ENCODE measurements at places on chromosomes 13 and 19.
A peak's percentile ranks its signal among the peaks of the same experiment; 100 is the strongest.

DNA sequence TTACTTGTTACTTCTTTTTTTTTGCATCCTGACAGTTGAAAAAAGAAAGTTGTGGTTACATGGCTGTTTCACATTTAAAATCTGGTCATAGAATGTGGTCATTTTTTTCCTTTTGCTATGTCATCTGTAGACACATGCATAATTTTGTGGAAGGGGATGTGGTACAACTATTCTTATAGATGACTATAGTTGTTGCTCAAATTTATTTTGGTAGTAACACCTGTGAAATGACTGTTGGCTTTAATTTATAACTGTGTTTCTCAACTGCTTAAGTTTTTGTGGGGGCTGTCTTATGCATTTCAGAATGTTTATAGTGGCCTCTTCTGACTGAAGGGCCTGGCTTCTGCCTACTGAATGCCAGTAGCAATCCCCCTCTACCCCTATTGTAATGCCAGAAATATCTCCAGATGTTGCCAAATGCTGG lies 130.5 kb downstream of the PAN3 start:
- no peaks in the 10 kb centered on the region for H3K27me3 ChIP-seq
- H3K27ac ChIP-seq: no peak overlapping the region
- no peaks in the 10 kb centered on the region for H3K4me1 ChIP-seq
- H3K4me3 ChIP-seq: no peak overlapping the region
- H3K36me3 ChIP-seq: peaks cover 32% of the 10 kb centered on the region

DNA sequence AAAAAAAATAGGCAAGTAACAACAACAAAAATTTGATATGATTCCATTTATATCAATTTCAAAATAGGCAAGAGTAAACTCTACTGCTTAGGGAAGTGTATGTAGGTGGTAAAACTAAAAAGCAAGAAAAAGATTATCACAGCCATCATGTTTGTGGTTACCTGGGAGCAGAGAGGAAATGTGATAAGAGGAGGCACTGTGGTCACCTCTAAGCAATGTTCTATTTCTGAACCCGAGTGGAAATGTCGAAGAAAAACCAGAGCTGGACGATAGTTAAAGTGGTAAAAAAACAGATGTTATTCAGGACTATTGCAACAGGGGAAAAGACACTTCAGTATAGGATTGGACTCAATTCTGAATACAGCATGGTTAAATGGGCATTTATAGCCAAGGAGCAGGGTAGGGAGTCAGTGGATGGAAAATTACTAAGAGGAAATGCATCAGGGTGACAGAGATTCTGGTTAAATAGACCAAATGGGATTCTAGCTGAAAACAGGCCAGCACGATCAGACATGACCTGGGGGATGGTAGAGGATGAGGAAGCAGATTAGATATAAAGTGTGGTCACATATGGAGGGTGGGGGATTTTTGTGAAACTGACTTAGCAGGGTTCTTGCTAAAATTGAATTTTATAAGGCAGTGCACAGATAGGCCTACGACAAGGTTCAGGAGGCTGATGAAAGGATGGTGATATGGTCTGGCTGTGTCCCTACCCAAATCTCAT lies 6.0 kb upstream of the TEX30 start:
- no peak for DNase-seq
- H3K4me1 ChIP-seq: peaks cover under 1% of the 10 kb centered on the region
- H3K27me3 ChIP-seq: no peaks in the 10 kb centered on the region

DNA sequence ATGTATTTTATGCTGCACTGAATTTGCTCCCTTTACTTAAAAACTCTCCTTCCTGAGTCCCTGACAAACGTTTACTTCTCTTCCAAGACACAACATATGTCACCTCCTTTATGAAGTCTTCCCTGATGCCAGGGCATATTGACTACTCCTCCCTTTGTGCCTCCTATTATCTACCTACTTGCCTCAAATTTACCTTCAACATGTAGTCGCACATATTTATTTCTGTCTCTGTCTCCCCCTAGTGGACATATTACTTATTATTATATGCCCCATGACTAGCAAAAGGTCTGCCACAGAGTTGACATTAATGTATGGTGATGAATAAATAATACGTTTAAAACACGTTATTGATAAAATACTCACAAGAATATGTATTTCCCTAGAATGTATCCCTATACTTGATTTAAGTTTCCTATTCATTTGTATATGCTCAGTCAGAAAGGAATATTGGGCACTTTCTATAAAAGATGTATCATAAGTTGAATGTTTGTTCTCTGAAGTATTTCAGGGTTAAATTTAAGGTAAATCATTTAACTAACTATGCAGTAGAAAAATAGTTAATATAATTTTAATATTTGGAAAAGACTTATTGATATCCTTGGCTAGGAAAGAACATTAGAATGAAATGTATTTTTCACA lies 250.3 kb upstream of the ATXN8OS start:
- no peak overlapping the region for H3K4me3 ChIP-seq
- H3K36me3 ChIP-seq: no peaks in the 10 kb centered on the region
- DNase-seq: no peak
- H3K27me3 ChIP-seq: no peaks in the 10 kb centered on the region
- H3K4me1 ChIP-seq: no peaks in the 10 kb centered on the region
- H3K27ac ChIP-seq: no peak overlapping the region

- H3K36me3 ChIP-seq: peaks cover 23% of the 10 kb centered on the region
- H3K27me3 ChIP-seq: no peaks in the 10 kb centered on the region
- no peak for DNase-seq
- H3K27ac ChIP-seq: no peak overlapping the region
- no peak overlapping the region for H3K4me3 ChIP-seq
These were observed 91.4 kb downstream of the RBM26 start for GRCh38 chr13:79314652-79315051.

- H3K27me3 ChIP-seq: no peaks in the 10 kb centered on the region
- H3K4me3 ChIP-seq: no peak overlapping the region
- H3K4me1 ChIP-seq: peaks cover 16% of the 10 kb centered on the region
These were observed 6.3 kb downstream of the PLEKHF1 start for GRCh38 chr19:29671393-29672160.

DNA sequence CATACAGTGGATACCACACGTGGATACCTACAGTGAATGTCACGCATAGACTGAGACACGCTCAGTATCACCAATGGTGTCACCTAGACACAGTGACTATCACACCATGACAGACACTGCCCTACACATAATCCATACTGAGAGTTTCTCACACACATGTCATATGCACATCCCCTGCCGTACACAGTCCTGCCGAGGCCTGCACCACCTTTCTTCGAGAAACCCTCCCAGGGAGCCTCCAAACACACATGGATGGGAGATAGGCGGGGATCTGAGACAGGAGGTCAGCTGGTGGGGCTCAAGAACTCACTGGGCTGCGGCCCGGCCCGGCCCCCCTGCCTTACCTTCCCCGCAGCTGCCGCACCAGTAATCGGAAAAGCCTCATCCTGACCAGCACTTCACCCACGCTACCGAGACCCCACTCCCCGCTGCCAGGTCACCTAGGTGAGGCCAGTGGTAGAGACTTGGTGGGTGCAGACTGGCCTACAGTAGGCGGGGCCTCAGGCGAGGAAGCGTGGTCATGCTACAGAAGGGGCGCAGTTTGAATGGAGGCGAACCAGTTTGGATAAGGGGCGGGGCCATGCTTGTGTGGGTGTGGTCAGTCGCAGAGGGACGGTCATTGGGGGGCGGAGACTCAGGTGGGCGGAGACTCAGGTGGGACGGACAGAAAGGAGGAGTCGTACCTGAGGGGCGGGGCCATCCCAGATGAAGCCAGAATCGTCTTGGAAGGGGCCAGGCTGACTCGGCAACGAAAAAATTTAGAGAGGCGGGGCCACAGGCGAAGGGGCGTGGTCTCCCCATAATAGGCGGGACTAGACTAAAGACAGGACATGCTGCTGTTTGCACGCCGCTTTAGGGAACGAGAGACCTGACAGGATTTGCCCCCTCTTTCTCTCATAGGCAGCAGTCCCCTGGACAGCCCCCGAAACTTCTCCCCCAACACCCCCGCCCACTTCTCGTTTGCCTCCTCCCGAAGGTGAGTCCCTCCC lies 2.1 kb downstream of the MAST1 start:
- H3K36me3 ChIP-seq: no peaks in the 10 kb centered on the region
- no peaks in the 10 kb centered on the region for H3K4me1 ChIP-seq
- H3K27ac ChIP-seq: peak overlapping the region; percentile 10
- peaks cover 49% of the 10 kb centered on the region for H3K27me3 ChIP-seq

DNA sequence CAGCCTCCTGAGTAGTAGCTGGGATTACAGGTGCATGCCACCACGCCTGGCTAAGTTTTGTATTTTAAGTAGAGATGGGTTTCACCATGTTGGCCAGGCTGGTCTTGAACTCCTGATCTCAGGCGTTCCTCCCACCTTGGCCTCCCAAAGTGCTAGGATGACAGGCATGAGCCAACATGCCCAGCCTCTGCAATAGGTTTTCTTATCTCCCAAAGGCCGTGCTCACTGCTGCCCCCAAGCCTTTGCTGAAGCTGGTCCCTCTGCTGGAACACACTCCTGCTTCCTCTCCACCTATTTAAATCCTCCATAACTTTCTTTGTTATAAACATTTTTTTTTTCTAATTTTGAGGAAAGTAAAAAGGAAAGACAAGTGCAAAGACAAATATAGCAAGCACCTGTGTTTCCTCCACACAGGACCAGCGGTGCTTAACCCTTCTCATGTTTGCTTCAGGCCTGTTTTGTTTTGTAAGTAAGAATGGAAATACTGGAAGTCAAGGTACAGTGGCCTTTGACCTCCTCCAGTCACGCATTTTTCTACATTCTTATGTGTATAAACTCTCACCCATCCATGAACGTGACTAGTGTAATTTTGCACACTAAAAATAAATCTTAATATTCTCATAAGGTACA lies 14.5 kb upstream of the TNFAIP8L1 start:
- H3K36me3 ChIP-seq: no peaks in the 10 kb centered on the region
- no peaks in the 10 kb centered on the region for H3K4me1 ChIP-seq
- H3K4me3 ChIP-seq: no peak overlapping the region
- no peaks in the 10 kb centered on the region for H3K27me3 ChIP-seq

DNA sequence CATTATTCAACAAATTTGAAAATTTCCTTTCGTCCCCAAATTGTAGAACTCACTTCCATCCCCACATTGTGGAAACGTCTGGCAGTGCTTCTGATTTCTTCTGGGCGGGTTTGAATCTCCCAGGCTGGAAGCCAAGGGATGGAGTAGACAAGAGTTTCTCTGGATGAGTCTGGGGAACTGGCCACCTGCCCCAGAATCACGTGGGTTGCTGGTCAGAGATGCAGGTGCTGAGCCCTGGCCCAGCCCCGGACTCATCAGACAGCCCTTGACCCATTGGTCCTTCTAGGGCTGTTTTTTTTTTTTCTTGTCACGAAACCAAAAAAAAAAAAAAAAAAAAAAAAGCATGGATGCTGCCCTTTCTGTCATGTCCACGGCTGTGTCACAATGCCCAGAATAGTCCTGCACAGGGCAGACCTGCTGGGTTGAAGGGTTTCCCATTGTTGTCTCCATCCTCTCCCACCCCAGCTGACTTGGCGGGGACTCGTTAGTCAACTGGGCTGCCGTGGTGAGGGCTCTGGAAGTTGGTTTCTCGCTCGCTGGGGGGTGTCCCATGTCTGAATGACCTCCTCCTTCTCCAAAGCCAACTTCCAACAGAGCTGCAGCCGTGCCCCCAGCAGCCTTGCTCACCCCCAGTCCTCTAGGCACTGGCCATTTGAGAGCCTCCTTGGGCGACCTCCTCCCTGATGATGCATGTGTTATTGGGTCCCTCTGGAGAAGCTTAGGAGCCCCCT lies 12.8 kb downstream of the CHST8 start:
- H3K4me3 ChIP-seq: no peak overlapping the region
- no peaks in the 10 kb centered on the region for H3K36me3 ChIP-seq
- no peaks in the 10 kb centered on the region for H3K4me1 ChIP-seq
- H3K27ac ChIP-seq: no peak overlapping the region

DNA sequence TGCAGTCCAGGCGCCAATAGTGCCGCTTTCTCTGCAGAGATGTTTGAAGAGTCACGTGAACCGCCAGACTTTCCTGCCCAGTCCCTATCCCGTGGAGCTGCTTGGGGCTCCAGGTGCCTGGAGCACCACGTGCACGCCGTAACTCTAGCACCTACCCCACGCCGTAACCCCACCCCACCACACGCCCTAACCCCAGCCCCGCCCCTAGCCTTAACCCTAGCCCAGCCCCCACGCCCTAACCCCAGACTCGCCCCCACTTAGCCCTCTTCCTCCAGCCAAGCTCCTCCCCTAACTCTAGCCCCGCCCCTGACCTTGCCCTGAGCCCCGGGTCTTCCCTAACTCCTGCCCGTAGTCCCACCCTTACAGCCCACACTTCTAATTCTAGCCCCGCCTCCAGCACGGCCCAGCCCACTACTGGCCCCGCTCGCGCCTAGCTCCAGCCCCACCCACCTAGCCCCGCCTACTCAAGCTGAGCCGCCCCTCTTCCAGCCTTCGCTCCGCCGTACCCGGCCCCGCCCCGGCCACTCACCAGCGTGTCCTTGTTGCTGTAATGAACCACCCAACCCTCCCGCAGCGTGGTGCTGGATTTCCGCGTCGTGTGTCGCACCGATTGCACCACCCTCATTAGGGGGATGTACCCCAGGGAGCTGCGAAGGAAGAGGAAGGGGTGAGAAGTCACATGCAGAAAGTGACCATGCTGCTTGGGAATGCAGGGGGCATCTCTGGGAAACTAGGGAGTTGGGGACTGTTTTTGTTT lies 19.5 kb downstream of the PRKD2 start:
- no peak overlapping the region for H3K4me3 ChIP-seq
- H3K4me1 ChIP-seq: no peaks in the 10 kb centered on the region
- peaks cover 94% of the 10 kb centered on the region for H3K36me3 ChIP-seq
- no peak overlapping the region for H3K27ac ChIP-seq
- H3K27me3 ChIP-seq: no peaks in the 10 kb centered on the region

- no peak overlapping the region for H3K27ac ChIP-seq
- no peak overlapping the region for H3K4me3 ChIP-seq
- peaks cover 6% of the 10 kb centered on the region for H3K4me1 ChIP-seq
- DNase-seq: peak; percentile 19
- peaks cover 9% of the 10 kb centered on the region for H3K36me3 ChIP-seq
These were observed 8.7 kb downstream of the FIZ1 start for GRCh38 chr19:55590617-55591016.

- no peak overlapping the region for H3K4me3 ChIP-seq
- H3K27ac ChIP-seq: no peak overlapping the region
- no peak for DNase-seq
These were observed 13.8 kb upstream of the TIMM13 start for GRCh38 chr19:2441096-2441752.

DNA sequence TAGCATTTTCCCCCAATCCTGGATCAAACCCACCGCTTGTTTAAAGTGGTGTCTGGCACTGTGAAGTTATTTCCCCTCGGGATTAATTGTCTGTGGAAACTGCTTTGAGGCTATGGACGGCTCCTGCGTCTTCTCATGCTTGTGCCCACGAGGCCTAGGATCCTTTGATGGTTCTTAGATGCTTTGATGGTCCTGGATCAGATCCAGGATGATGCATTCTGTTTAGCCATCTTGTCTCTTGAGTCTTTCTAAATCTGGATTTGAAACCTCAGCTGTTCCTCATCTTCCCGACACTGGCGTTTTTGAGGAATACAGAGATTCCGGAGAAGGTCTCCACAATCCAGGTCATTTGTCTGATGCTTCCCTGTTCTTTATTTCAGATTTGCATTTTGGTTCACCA lies 36.1 kb upstream of the USP29 start:
- no peak overlapping the region for H3K4me3 ChIP-seq
- no peaks in the 10 kb centered on the region for H3K4me1 ChIP-seq
- H3K27me3 ChIP-seq: no peaks in the 10 kb centered on the region
- no peaks in the 10 kb centered on the region for H3K36me3 ChIP-seq

- H3K4me1 ChIP-seq: no peaks in the 10 kb centered on the region
- H3K27ac ChIP-seq: no peak overlapping the region
- H3K4me3 ChIP-seq: no peak overlapping the region
These were observed 327.5 kb upstream of the SPRY2 start for GRCh38 chr13:80668452-80668851.

- no peak overlapping the region for H3K27ac ChIP-seq
- no peak overlapping the region for H3K4me3 ChIP-seq
- DNase-seq: no peak
- no peaks in the 10 kb centered on the region for H3K4me1 ChIP-seq
- peaks cover 11% of the 10 kb centered on the region for H3K36me3 ChIP-seq
- no peaks in the 10 kb centered on the region for H3K27me3 ChIP-seq
These were observed 58.7 kb upstream of the KLF5 start for GRCh38 chr13:73000027-73000674.
